Activated naive CD4-positive, alpha-beta T cell (primary cell): ENCODE measurements at places on chromosomes 12 and 14.

DNA sequence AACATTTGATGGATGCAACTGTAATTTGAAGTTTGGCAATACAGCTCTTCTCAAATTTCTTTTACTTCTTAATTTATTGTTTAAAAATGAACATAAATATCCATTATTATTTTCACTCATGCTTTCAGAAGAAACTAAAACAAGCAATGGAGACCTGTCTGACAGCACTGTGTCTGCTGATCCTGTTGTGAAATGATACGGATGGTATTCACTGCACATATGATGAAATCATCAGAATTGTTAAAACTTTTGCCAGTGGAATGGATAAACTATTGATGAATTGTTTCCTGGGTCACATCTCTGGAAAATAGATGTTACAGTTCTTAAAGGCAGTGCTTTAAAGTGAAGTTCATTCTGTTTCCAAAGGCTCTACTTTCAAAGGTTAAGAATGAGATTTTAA, 59.2 kb downstream of the WASHC4 start:
- DNase-seq = no peak

DNA sequence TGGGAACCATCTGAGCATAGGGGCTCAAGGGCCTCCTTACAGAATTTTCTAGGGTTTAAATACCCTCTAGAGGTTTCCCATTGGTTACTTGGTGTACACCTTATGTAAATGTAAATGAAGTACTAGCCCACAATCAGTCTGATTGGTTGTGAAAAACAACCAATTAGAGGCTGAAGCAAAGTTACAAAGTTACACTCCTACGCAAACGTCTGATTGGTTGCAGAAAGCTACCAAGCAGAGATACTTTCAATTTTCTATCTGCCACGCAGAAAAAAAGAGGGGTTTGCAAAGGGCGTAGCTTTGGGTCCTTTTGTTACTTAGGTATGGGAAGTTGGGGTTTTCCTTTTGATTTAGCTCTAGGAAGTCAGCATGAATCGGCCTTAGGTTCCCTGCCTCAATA, 1.8 kb upstream of the TMEM19 start:
- DNase-seq = no peak

- DNase-seq = no peak
Observed at GRCh38 chr14:102544747-102545460, 35.3 kb upstream of the ANKRD9 start.

DNA sequence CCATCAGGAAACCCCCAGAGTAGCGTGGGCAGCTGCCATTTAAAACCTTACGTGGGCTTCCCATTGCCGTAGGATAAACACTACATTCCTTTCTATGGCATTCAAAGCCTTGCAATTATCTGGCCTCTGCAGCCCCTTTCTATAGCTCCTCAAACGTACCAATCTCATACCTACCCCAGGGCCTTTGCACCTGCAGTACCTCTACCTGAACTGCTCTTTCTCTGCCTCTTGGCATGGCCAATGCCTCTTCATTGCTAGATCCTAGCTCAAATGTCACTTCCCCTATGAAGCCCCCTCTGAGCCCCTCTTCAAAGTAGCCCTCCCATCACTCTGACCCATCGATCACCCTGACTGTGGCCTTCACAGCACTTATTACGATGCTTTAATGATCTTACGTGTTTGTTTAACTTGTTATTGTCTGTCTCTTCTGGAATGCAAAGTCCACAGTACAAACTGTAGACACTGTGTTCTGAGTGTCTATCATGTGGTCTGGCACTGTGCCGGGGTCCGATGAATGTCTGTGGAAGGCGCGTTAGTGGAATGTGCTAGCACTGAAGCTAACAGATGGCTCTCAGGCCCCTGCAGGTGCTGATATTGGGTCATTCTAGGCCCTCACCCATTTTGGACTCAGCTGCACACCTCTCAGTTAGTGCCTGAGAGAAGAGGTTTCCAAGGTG, 157.3 kb upstream of the NOS1 start:
- no peak for DNase-seq

DNA sequence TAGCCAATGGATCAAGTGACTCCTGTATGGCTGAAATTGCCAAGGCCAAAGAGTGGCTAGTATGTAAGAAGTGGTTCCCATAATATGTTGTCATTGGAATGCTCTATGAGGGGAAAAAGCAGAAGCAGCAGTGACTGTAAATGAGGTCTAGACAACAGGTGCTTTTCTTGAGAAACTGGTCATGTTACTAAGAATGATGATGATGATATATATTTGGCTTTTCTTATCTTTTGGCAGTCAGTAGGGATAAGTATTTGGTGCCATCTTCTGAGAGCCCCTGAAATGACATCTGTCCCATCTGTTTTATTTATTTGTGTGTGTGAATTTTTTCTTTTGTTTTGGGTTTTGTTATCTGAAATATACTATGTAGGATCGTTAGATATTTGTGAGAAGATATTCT, 141.7 kb downstream of the SYT1 start:
- no peak for DNase-seq

DNA sequence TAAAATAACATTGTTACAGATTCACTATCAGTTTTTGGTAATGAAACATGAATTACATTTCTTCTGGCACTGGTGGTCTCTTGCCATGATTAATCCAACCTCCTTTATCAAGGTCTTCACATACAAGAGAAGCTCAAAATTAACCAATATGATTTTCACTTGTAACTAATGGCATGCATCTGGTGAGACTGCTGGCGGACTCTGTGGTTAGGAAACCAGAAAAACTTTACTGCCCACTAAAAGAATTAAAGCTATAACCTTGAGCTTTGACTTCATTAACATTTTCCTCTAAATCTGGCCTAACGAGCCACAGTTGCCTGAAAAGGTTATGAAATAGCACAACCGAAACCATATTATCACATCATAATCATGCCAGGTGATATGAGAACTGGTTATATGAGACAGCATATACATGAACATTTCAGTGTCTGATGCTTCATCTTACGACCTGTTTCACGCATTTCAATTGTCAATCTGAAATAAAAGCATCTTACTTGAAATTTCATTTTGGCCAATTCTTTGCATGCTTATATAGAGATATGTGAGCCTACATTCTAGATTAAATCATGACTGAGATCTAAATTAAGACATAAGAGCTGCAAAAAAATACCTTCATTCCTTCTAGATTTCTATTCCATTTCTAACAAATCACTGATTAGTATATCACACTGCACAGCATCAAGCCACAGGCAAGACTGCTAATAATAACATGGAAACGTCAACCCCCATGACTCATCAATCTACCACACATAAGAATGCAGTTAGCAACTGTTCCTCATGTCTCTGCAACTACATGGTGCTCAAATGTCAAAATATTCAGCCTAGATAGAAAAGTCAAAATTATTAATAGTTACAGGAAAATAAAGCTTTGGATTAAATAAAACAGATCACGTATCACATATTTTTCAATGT, 89.3 kb downstream of the OSBPL8 start:
- DNase-seq = no peak

DNA sequence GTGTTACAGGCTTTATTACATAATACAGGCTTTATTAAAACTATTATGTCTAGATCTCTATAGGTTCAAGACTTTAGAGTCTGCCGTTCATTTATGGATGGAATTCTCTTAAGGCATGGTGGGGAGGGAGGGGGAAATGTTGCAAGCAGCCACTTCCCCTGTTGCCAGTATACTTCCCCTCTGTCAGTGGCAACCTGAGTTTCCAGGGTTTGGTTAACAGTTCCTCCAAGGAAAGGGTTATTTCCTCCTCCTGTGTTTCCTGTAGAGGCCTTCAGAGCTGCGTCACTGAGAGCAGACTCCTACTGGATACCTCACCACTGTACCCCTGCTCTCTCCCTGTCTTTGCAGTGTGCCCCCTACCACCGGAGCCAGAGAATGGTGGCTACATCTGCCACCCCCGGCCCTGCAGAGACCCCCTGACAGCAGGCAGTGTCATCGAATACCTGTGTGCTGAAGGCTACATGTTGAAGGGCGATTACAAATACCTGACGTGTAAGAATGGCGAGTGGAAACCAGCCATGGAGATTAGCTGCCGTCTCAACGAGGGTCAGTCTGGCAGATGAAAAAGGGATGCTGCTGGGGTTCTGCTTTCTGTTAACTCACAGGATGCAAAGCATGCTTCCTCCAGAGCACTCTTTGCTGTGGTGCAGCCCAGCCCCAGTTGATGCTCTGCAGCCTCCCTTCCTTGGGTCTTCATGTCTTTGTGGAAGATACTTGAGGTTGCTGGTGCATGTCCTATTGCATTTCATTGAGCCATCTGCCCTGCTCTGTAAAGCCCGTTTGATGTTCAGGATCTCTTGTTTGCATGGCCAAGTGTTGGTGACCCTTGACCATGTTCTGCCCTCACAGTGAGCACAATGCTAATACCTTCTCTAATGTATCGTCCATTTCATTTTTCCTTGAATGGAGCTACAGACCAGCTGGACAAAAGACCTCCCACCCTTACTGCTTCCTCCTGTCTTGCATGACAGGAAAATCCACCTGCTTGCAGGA, 63.6 kb upstream of the SRSF5 start:
- no peak for DNase-seq

DNA sequence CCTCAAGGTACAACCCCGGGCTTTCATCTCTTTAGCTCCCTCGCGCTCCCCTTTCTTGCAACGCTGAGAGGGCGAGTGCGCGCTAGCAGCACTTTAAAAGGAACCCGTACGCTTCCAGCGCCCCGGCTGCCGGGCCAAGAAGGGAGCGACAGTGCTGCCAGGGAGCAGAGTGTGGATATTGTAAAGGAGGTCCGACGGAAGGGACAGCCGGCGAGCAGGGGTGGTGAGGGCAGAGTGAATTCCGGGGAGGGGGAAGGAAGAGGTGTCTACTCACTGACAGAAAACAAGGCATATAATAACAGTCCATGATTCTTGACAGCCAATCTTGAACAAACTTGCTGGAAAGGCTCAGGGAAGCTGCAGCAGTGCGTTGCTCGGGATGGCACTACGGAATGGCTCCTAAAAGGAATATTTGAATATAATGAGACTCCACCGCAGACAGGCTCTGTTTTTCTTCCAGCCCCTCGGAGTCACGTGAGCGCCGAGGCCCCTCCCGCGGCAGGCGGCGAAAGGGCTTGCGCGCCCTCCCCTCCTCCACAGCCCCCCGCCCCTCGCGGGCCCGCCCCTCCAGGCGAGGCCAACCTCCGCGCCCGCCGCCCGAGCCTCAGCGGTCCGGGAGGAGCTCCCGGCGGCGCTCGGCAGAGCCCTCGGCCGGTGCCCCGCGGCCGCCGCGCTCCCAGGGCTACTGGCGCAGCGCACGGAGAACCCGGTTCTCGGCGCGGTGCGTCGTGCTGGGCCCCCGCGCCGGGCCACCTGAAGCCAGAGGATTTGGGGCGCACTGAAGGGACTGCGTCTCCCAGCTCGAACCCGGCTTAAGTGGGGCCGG, 3.4 kb downstream of the BMP4 start:
- no peak for DNase-seq

DNA sequence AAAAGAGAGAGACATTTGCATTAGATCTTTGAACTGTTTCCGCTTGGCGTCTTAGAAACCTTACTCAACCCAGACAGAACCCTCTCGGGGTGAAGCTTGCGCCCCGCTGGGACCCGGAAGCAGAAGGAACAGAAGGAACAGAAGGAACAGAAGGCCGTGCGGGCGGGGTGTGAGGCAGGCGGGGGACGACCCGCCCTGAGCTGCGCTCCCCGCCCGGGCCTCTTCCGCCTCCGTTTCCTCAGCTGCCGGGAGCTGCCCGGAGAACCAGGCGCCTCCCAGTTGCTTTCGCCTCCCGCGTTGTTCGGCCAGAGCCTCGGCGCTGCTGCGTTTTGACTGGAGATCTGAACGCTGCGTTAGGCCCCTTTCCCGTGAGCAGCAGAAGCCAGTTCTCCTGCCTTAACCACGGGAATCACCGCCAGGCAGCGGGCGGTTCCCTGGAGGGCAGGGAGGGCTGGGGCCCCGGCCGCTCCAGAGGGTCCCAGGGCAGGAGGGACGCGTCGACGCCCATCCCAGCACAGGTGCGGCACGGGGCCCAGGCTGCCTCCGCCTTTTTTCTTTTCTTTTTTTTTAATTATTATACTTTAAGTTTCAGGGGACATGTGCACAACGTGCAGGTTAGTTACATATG, 19.3 kb upstream of the MMP17 start:
- peak; percentile 41 for DNase-seq

GRCh38 chr12:122022393-122023338, 982 bp downstream of the BCL7A start:
- no peak for DNase-seq

DNA sequence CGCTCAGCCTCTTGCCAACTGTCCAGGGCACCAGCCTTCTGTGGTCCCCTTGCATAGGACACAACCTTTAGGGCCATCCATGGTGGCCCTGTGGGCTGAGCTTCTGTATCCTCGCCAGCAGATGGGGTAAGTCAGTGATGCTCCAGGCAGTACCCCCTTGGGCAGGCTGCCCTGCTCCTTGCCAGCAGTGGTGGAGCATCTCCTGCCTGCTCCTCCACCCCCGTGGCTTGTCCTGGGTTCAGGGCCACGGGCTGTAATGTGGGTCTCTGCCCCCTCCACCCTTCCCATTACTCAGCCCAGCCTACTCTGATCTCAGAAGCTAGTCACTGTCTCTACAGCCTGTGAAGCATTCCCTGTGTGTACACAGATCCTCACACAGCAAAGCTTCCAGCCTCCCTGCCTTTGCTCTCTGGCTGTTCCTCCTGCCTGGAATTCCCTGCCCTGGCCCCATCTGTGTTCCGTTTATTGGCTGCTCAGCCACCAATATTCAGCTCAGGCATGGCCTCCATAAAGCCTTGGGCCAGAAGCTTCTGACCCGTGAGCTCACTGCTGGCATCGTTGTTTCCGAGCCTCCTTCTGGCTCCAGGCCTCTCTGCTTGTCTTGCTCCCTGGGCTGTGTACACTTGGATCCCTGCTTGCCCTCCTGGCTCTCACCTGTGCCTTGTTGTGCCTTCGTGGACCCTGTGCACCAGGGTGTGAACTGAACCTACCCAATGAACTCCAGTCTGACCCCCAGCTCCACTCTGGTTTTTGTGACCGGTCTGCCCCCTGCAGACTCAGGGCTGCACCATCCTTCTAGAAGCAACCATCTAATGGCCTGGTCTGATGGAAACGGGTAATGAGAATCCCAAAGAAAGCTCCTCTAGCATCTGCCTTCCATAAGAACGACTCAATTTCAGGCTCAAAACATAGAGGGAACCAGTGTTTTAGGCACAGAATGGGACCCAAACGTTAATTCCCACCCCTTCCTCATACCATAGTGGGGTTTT, 177.0 kb upstream of the PRMT8 start:
- DNase-seq = no peak

- DNase-seq = peak; percentile 65
Observed at GRCh38 chr12:91811481-91812287, 334.0 kb downstream of the BTG1 start.

DNA sequence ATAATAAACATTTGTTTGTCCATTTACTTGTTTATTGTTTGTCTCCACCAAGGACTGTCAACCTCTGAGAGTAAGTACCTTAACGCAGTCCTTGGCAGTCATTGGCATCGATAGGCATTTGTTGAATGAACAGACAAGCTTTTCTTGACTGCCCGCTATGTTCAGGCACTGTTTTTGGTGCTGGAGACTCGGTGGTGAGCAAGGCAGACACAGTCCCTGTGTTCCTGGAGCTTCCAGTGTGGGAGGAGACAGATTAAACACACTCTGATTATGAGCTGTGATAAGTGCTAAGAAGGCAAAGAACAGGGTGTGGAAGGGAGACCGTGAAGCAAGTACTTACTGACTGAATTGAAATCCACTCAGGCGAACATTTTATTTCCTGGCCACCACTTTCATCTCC, 1.2 kb downstream of the ATP6V0A2 start:
- DNase-seq = no peak

- DNase-seq = no peak
Observed at GRCh38 chr12:103572312-103573045, 14.6 kb upstream of the STAB2 start.
